Activated CD8-positive, alpha-beta memory T cell treated with anti-CD3 and anti-CD28 coated beads, Interleukin-2, amount 50 U/mL, for 48 hours (primary cell): ENCODE measurements at places on chromosomes 3 and 15.

GRCh38 chr3:45249391-45249790, 23.3 kb upstream of the TMEM158 start:
- DNase-seq = no peak

- DNase-seq = no peak
Observed at GRCh38 chr3:24551626-24552025, 57.0 kb upstream of the THRB start.

DNA sequence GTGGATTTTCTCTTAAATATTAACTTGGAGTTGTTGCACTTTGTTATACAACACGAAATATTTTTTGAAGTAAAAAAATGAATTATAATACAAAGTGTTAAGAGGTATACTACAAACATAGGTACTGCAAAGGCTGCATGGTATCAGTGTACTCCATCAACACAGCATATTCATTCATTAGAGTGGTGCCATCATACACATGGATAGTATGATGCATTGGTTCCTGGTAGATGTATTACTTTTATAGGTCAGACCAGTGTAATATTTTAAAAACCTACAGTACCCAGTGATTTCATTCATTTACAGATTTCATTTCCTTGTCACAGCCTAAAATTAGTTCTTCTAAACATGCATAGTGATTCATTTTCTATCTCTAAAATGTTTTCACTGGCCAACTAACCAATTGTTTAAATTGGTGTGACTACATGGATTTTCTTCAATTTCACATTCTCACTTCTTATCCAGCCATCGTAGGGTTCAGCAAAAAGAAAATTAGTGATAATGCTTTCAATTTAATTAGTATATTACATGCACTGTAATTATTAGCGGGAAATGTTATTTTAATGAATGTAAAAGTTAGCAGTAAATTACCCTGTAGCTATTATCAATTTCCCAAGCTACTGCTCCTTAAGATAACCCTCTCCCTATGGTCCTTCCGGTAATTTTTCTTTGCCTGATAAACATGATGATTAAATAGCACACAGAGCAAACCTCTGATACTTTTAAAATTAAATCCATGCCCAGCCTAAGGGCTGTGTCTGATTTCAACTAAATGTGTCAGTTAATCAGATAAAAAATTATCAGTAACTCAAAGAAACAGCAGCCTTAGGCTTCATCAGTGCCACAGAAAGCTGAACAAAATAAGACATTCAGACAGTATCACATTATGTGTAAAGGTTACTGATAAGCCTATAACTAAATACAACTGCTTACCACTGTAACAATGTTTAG, 68.4 kb downstream of the DPH6 start:
- DNase-seq = no peak

DNA sequence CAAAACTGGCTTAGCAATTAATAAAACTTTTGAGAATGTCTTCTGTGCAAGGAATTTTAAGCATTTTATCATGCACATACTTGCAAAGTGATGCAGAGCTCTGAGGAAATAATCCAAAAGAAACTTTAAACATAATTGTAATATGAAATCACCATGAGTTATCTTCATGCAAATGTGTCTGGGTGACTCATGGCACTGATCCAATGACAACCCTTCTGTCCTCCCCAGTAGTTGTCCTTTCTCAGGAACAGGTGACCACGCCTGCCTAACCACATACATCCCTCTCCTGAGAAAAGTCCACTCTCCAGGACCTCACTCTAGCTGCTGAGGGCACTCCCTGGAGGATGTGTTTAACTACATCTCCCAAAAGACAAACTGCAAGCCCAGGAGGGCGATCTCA, 530.6 kb upstream of the IL12A start:
- DNase-seq = no peak

DNA sequence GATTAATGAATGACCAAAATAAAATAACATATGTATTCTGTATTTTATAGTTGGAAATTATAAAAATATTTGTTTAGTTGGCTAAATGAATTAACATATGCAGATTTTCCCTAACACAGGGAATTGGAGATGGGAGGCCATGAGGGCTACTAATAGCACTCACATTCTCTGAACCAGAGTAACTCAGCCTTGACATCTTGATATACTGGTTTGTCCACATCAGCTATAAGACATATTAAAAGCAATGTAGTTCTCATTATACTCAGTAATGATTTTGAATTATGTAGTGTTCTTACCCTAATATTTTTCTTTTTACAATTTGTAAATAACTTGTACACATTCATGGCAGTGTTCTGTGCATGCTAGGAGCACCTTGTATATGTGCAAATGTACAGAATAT, 255.9 kb downstream of the EPHA6 start:
- no peak for DNase-seq

DNA sequence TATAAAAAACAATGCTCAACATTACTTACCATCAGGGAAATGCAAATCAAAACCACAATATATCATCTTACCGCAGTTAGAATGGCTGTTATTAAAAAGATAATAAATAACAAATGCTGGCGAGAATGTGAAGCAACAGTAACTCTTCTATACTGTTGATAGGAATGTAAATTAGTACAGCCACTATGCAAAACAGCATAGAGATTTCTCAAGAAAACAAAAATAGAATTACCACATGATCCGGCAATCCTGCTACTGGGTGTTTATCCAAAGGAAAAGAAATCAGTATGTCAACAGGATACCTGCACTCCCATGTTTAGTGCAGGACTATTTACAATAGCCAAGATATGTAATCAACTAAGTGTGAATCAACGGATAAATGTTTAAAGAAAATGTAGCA, 48.1 kb downstream of the ADAM10 start:
- DNase-seq = no peak

- DNase-seq = no peak
Observed at GRCh38 chr3:117499189-117499870, 789.8 kb downstream of the TUSC7 start.

- no peak for DNase-seq
Observed at GRCh38 chr15:72344602-72345001, 24.6 kb upstream of the CELF6 start.

- no peak for DNase-seq
Observed at GRCh38 chr15:74172701-74173379, 670 bp upstream of the ISLR start.
